Sciatic nerve (tissue), 2 donors: ENCODE measurements at places on chromosomes 2 and 18. TPM values are rescaled to one million over a fixed set of nuclear protein-coding genes. Genes with fewer than 3 reads are reported as not detected.

DNA sequence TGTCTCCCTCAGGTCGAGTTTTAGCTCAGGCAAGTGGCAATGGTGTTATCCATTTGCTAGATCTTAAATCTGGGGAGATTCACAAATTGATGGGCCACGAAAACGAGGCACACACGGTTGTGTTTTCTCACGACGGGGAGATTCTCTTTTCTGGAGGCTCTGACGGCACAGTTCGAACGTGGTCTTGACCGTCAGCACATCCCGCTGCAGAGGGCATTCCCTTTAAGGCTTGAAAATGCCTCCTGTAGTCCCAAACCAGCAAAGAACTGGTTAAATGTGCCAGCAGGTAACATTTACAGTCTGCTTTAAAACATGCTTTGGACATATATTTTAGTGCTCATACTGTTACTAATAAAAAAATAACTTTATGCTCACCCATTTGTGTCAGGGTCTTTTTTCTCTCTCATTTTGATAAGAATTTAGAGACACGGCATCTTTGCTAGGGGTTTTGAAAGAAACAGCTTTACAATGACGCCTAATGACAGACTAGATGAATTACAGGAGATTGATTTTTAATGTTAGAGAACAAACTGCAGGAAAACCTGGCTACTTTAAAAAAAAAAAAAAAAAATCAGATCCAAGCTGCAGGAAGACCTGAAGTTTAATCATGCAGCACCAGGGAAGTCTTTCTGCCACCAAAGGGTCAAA is 602 bp upstream of the VWC2L start:
- DNase-seq, result no peak

Gene PRADC1
- total RNA-seq, result 15.2 TPM

Gene BCL2
- 47.3 TPM for total RNA-seq

GRCh38 chr2:241035818-241036396 is 37.5 kb downstream of the SNED1 start:
- DNase-seq, result no peak

DNA sequence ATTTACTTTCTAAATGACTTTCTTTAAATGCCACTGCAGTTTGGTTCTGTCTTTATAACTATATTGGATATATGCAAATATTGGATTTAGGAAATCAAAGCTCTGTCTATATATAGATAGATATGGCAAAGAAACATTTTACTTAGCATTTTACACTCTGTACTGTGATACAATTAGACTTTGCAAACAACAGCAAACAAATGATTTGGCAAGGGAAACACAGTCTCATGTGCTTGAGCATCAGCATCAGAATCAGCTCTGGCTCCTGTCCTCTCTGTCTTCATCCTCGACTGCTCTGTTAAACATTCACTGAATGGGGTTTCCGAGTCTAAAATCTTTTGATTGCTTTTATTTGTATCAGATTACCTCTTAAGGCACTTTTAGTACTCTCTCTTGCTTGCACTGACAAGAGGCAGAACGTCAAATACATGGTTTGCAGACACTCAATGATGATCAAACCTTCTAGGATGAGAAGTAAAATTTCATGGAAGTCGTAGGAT is 176.8 kb upstream of the LRP1B start:
- DNase-seq, result no peak

Gene UGT1A9
- total RNA-seq, result not detected

DNA sequence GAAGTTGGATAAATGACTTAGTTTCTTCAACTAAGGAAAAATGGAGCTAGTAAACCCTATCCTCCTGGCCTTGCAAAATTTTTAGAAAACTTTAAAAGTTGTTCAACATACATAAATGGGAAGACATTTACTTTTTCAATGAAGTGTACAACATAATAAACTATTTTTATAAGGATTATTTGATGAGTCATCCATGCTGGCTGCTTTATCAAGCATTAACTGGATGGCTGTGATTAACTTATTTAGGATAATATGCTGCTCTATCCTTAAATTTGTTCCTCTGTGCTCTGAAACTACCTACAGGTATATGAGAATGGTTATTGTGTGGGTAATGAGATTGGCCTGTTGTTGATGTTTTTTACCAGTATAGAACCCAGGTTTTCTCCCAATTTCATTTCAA is 21.3 kb downstream of the DYTN start:
- no peak for DNase-seq

DNA sequence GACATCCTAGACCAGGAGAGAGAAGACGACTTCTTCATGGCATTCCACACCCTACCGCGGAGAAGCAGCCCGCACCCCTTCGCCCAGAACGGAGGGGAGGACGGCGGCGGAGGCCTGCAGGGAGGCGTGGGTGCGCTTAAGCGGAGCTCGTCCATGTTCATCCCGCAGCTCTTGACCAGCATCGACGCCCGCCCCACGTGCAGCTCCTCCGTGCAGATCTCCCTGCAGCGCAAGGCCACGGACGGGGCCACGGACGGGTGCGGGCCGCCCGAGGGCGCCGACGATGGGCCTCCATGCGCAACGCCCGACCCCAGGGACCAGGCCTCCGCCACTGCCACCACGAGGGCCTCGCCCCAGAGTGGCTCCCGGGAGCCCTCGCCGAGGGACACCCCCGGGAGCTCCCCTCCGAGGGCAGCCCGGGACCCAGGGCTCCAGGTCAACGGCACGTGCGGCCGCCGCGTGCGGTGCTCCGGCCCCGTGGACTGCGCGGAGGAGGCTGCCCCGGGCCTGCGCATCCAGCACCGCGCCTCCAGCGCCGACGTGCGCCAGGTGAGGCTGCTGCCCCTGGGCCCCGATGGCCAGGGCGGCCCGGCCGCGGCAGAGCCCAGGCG is 211.8 kb downstream of the NEDD4L start:
- no peak for DNase-seq

DNA sequence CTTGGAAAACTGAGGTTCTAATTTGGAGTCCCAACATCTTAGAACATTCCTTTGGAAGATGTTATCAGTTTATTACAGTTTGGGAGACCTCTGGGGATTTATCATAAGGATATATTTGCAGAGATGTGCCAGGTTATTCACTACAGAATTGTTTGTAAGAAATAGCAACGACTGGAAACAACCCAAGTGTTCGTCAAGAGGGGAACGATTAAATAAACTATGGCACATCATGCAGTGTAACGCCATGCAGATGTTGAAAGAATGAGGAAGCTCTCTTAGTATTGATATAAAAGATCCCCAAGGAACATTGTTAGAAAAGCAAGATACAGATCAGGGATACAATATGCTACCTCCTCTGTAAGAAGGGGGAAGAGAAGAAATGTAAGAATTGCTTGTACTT is 210.6 kb downstream of the TMEM247 start:
- DNase-seq, result no peak

Gene AQP12B
- total RNA-seq, result not detected

DNA sequence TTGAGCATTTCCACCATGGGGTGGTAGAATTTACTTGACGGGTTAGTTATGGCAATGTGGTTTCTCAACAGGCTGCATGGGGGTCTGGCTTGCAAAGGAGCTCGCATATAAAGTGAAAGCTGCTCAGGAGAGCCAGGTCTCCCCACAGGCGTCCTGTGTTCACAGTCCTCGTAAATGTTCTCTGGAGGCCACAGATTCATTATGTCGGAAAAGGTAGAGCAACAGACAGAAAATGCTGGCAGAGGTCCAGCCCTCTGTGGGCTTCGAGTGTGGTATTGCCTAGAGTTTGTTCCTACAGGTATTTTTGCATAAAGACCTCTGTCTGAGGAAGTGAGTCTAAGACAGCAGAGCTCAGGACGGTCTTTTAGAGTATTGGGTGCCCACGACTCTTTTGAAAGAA is 96.4 kb downstream of the CDCA7 start:
- no peak for DNase-seq

GRCh38 chr2:120939595-120940318 is 204.1 kb downstream of the GLI2 start:
- DNase-seq, result no peak

- DNase-seq, result no peak
Measured at GRCh38 chr2:236575510-236575909, 5.9 kb downstream of the ACKR3 start.

DNA sequence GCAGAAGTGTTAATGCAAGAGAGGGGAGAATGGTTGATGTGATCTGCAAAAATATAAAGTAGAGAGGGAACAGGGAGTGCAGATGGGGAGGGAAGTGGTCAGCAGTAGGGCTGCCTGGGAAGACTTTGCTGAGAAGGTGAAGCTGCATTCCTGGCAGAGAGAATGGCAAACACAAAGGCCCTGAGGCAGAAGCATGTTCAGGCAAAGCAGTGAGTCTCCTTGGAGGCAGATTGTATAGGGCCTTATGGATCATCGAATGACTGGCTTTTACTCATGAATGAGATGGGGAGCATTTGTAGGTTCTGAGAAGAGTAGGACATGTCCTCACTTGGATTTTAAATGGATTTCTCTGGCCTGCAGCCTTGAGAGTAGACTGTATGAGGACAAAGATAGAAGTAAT is 9.5 kb downstream of the ITGA6 start:
- no peak for DNase-seq

DNA sequence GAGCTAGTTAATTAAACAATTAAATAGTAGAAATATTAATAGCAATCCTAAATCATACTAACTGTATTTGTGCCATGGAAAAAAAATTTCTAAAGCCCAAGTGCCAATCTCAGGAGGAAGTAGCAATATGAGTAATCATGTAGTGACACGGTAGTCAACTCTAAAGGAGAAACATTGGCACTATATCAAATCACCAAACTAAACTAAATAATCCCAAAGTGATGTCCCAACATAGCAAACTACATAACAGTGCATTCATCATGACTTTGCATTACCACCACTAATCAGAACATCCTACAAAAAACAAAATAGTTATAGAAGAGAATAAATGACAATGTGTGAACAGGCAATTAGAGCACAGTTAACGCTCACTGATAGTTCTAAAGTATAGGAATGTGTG is 195.1 kb downstream of the EXOC6B start:
- no peak for DNase-seq

DNA sequence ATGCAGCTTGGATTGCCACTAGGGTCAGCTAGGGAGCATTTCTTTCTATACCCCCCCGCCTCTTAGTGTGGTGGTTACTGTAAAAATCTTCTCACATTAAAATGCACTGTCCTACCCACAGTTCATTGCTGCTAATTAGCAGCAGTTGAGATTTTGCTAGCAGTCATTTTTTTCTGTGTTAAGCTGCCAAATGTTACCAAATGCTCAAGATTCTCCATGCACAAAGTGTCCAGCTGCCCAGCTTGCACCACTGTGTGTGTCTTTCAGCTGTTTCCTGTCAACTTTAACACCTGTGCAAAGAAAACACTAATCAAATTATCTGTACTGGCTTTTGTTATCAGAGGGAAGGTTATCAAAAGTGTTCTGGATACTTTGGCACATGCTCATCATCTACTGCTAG is 679.3 kb downstream of the NR4A2 start:
- no peak for DNase-seq

- peak; percentile 76 for DNase-seq
Measured at GRCh38 chr2:197255543-197255942, 55.0 kb downstream of the ANKRD44 start.

DNA sequence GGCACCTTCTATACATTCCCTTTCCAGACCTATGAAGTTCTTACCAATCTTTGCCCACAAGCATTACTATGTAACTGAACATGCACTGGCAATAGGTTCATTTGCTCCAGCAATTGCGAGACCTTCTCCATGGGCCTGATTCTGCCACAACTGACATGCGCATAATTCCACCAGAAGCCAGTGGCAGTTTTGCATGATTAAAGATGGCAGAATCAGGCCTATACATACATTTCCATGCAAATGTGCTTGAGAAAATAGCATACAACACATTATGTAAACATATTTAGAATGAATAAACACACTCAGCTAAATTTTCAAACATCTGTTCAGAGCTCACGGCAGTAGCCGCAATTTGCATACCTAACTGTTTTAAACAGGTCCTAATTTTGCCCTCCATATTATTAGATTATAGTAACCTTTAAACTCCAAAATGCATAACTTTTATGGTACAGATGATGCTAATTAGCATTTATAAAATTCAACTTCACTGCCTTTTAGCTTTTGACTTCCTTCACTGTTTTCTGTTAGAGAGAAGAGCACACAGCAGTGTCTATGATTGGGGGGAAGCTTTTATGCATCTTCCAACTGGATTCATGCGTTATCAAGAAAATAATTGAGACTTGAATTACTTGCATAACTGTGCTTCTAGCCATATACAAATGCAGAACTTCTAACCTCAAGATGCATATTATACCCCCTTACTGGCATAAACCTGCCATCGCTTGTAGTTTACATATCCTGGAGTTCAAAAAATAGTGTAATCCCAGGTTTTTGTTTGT is 155.3 kb upstream of the CDH19 start:
- no peak for DNase-seq

DNA sequence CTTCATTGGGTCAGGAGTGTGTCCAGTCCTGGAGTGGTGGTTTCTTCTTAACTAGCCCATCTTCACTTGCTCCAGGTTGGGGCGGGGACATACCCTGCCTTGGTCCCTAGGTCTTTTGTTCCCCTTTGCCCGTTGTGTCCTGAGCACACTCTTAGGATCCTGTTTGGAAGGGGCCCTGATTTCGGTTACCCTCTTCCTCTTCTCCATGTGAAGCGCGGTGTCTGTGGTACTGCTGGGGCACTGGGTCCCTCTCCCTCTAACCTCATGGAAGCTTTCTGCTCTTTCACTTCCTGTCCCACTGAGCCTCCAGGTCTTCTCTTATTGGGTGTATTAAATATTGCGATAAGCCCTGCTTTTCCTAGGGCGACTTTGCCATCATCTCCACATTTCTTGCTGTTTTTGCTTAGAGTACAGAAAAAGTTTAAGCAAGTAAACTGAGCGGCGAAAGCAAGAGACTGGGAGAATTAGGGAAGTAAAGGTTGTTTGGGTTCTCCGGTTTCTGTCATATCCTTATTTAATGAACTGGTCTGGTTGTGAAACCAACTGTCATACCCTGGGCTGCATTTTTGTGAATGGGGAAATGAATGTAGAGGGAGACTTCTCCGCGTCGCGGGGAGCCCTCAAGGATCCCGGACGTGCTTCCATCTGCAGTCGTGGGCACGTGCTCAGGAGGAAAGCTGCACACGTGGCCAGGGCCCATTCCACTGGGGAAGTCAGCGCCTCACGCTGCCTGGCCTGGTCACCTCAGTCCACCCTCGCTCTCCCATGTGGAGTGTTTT is 73.8 kb upstream of the B3GNT7 start:
- peak; percentile 70 for DNase-seq

- DNase-seq, result no peak
Measured at GRCh38 chr2:160397530-160397865, 96.1 kb downstream of the RBMS1 start.

Gene AP1S3
- total RNA-seq, result 5.8 TPM

Gene MAB21L4
- total RNA-seq, result not detected

GRCh38 chr2:33160191-33160590 is 213.4 kb downstream of the LTBP1 start:
- DNase-seq, result no peak

Gene SLC4A5
- 12.6 TPM for total RNA-seq

- no peak for DNase-seq
Measured at GRCh38 chr2:171864357-171864985, 29.6 kb downstream of the SLC25A12 start.
